Frontal cortex (tissue), 4 donors: ENCODE measurements at places on chromosomes 12 and 14.

- DNase-seq, result no peak
These were observed 3.7 kb upstream of the USP15 start for GRCh38 chr12:62256408-62257096.

- no peak for DNase-seq
These were observed 67.1 kb upstream of the CPM start for GRCh38 chr12:69000074-69000473.

DNA sequence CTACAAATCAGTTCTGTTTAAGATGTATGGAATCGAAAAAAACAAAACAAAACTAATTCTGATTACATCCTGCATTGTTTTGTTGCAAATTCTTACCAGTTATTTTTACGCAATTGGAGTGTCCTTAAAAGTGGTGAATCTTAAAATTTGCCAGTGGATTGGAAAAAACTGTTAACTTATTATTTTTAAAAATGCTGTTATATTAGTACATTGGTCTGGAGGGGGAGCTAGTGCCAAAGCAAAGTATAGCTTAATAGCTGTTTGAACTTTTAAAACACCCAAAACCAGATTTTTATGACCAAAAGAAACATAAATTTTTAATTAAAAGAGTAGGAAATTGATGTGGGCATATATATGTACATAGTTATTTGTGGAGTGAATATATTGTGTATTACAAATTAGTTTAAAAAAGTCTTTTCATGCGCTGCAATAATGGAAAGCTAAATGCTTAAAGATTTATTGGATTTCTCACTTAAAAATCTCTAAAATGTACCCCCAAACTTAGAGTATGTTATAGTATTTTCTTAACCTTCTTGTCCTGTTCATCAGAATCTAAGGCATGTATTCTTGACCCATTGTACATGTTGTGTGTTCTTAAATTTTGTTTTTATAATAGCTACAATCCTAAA is 2.5 kb downstream of the FUT8 start:
- peak; percentile 16 for DNase-seq

GRCh38 chr12:38890102-38890855 is 15.1 kb downstream of the CPNE8 start:
- no peak for DNase-seq

GRCh38 chr14:42140831-42141279 is 534.2 kb downstream of the LRFN5 start:
- no peak for DNase-seq

DNA sequence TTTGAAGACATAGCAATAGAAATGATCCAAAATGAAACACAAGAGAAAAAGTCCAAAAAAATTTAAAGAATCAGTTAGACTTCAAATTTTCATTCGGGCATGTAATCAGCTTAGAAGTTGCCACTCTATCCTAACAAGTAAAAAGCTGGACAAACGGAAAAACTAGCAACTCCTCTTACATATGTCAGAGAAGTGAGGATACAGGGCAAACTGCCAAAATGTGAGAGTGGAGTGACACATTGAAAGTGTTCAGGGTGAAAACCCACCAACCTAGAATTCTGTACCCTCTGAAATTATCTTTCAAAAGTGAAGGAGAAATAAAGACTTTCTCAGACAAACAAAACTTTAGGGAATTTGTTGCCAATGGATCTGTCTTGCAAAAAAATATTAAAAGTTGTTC is 42.0 kb upstream of the CHPT1 start:
- no peak for DNase-seq

- DNase-seq, result no peak
These were observed 703.0 kb upstream of the TBX3 start for GRCh38 chr12:115386946-115387345.

- no peak for DNase-seq
These were observed 171.1 kb downstream of the DACT1 start for GRCh38 chr14:58808828-58809227.

DNA sequence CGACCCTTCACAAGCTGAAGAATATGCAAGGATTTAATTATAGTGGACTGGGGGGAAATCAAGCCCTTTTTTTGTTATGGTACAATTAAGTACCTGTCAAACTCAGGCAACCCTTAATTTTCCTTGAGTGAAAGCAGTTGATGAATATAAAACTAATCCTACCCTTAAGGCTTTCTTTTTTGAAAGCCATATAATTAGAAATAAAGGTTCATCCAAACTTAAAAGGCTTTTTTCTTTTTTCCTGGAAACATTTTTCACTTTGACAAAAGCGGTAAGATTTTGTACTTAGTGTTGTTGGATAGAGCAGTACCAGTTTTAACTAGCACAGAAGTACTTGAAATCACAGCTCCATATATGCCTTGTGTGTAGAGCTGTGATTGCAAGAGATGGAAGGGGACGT is 91.9 kb upstream of the MANSC4 start:
- DNase-seq, result no peak

DNA sequence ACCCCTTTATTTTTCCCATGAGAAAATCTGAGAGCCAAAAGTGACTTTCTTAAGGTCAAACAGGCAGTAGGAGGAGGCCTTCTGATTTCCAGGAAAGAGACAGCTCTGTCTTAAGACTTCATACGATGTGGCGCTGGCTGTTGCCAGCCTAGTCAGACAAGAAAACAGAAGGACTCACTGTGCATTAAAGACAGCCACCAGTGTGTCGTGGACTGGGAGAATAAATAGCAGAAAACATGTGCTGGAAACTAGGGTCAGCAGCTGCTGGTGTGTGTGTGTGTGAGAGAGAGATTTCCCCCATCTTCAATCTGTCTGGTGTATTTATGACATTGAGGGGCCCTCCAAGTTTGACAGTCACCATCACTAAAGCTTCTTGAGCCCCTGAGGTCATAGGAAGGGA is 708.6 kb upstream of the TMEM132C start:
- DNase-seq, result no peak

DNA sequence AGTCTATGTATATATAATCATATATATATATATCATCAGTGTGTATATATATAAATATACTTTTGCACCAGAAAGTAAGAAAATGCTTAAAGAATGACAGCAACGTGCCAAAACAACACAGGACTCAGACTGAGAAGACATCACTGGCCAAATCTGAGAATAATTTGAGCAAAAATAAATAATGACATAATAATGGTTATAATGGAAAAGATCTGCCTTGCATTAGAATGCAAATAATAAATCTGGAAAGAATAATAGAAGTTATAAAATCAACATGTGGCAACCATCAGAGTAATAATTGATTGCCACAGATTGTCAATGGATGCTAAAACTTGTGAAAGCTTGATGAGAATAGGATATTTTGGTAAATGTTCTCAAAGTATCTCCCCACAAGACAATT is 61.5 kb upstream of the PLEKHG7 start:
- DNase-seq, result no peak

DNA sequence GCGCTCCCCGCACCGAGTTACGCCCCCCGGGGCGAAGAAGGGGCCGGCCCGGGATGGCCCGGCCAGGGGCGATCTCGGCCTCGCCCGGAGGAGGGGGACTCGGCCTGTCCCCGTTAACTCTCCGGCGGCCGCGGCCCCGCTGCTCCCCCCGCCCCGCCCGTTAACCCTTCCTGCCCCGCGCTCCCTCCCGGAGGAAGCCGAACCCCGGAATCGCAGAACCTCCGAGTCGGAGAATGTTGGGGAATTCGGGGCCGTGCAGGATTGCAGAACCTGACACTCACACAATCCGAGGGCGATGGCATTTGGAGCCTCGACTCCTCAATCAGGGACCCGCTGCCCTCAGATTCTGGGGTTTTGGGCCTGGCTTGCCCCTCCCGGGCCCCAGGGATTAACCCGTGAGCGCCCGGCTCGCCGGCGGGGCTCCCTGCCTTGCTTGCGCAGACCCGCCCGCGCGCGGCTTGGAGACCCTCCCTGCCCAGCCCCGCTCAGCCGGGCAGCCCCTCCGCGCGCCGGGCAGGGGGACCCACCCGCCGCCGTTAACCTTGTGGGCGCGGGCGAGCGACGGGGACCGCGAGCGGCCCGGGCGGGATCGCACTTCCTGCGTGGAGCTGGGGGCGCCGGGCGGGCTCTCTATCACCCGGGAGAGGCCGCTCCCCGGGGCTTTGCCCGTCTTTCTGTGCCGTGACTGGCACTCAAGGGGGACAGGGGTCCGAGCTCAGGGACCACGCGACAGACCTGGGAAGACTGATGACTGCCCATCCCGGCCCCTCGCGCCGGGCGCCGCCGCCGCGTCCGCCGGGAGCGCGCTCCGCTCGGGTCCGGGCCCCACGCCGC is 18.8 kb downstream of the BEGAIN start:
- DNase-seq, result peak; percentile 69

DNA sequence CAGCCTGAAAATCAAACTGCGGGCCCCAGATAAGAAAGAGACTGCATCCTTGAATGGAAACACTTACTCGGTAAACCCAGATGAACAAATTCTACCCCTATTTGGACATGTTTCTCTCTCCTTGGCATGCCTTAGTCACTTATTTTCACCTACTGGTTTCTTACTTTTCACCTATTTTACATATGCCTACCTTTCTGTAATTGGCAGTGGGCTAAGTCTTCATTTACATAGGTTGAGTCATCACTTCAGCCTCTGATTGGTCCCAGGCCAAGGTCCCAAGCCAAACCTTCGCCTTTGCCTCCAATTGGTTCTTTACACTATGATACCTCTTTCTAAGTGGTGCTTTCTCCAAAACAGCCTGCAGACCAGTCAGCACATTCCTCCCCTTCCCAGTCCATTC is 111.3 kb downstream of the DYRK2 start:
- no peak for DNase-seq

GRCh38 chr14:24032727-24033418 is 18.9 kb upstream of the CARMIL3 start:
- DNase-seq, result no peak

DNA sequence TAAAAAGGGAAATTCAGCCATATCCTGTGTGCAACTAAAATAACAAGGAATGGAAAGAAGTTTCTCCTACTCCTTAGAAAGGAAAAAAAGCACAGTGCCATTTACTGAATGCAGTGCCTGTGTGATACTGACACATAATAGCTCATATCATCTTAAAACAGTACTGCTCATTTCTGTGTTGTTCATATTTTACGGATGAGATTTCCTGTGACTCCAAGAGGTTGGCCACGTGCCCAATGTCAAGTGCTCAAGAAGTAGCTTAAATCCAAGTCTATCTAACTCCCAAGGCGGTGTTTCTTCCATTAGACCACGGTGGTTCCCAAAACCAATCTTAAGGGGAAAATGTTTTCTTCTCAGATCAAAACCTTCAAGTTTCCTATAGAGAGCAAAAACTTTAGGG is 20.0 kb downstream of the MAP3K9 start:
- no peak for DNase-seq

- DNase-seq, result no peak
These were observed 3.3 kb downstream of the TBX3 start for GRCh38 chr12:114680604-114681069.

DNA sequence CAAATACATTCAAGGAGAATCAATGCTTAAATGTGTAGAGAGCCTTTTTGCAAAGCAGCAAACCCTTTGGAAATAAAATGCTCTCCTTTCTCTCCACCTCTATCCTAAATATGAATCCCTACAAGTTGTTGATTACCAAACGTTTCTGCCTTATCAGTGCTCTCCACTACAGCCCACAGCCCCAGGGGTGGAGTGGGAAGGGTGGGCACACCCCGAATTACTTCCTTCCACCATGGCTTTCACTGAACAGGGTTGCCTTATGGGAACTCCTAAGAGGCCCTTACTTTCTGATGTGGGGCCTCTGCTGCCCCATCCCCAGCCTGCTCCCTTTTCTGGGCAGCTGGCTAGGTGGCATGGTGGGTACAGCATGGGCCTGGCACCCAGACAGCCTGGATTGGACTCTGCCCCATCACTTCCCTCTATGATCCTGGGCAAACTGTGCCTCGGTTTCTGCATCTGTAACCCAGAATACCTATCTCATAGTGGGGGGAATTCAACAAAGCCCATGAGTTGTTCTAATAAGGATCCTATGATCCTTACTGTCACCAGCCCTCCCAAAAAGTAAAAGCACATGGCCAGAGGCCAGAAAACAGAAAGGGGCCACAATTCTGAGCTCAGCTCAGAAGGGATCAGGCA is 16.1 kb downstream of the AK7 start:
- DNase-seq, result no peak

GRCh38 chr12:94055528-94055927 is 92.8 kb upstream of the PLXNC1 start:
- no peak for DNase-seq

DNA sequence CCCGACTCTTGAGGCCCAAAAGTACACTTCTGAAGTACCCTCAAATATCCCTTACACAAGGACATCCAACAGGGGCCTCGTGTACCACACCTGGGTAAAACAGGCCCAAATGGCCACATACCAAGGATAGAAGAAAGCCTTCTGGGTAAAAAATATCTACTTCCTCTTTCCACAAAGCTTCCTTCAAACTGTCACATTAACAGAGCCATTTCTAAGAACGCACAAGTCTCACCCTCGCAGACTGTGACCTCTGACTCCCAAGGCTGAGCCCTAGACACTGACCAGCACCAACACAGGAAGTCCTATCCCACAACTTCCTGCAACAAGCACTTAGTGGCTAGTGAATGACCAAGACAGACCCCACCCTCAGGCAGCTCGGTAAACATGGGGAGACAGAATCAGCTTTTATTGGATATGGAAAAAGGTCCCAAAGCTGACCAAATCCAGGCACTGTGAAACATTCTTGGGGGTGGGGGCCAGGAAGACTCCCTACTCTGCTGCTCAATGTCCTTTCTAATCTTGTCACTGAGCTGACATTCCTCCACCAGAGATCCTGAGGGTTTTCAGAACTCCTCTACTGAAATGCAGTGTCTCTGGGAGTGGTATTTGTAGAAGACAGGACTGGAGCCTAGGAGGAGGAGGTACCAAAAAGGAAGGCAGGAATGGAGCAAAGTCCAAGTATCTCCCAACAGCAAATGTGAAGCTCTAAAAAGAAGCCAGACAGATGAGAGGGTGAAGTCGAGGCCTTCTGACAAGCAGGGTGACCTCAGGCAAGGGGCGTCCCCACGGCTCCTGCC is 15.9 kb downstream of the KCTD10 start:
- no peak for DNase-seq

GRCh38 chr14:25007832-25008231 is 42.1 kb downstream of the STXBP6 start:
- no peak for DNase-seq

- no peak for DNase-seq
These were observed 201.4 kb upstream of the PWP1 start for GRCh38 chr12:107484230-107484629.

GRCh38 chr12:104570174-104570907 is 113.6 kb downstream of the CHST11 start:
- no peak for DNase-seq

GRCh38 chr14:104130974-104131651 is 7.3 kb upstream of the KIF26A start:
- no peak for DNase-seq
